ENCODE measurements at places on chromosomes 12 and 14.

DNA sequence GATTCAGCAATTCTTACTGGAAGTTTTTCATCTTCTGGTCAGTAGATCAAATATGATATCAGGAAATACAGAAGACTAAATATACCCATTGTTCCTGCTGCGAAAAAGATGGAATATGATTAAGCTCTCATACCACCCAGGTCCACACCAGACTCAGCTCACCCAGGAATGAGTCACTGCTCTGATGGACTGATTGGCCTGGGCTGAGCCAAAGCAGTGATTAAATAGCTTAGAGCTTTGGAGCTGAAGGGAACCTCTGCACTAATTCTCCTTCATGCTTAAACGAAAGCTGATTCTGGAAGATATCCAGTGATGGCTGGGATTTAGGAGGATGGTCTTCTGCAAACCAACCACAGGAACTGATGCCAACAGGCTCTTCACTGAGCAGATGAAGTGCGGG, 62.0 kb upstream of the SYT1 start:
- no peak for DNase-seq

- no peak for DNase-seq
These were observed 114.6 kb upstream of the PLXNC1 start for GRCh38 chr12:94033784-94034183.

DNA sequence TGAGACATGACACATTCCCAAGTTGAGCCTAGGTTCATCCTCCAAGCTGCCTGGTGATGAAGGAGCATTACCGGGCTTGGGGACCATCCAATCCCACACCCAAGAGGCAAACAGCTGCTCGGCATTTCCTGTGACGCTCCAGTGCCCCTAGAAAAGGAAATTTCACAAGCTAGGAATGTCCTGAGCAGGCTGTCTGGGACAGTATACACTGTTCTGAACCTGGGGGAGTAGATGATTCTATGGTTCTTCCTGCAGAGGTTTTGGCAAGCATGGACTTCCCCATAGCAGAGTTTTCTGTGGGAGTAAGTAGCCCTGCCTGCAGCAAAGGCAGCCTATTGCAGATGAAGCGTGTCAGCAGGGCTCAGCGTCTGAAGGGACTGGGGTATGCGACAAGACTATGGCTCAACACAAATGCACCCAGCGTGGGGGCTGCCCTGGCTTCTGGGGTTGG, 47.4 kb upstream of the SRSF5 start:
- no peak for DNase-seq

- DNase-seq = no peak
These were observed 141.9 kb upstream of the PRKD1 start for GRCh38 chr14:30069536-30069935.

GRCh38 chr14:73359445-73359844, 98.9 kb downstream of the NUMB start:
- no peak for DNase-seq

GRCh38 chr12:51320311-51320694, 3.7 kb downstream of the BIN2 start:
- DNase-seq = no peak

- no peak for DNase-seq
These were observed 46.3 kb downstream of the NTS start for GRCh38 chr12:85920324-85920947.

- DNase-seq = no peak
These were observed 22.6 kb downstream of the PLXNC1 start for GRCh38 chr12:94170690-94171594.

GRCh38 chr12:130977743-130978095, 24.0 kb downstream of the ADGRD1 start:
- no peak for DNase-seq

DNA sequence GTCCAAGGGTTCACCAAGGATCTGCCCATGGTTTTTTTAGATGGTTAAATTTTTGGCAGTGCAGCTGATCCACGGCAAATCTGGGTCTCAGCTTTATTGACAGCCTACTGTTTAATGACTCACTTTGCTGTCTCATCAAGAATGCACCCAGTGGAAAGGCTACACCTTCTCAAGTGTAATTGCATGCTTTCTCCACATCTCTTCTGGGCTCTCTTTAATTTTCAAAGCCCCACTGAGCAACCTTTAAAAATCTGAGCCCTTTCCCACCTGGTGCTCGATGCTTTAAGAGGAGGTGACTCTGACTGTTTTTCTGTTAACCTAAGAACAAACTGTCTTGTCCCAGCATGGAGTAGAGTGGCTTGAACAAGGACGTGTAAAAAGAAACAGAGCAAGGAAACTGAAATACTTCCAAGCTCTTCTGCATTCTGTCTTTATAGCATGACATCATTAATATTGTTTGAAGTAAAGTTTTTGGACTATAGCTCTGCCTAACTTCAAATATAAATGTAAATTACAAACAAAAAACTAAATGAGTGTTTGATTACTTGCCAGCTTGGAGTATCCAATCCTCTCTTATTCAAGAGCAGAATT, 214.2 kb upstream of the KRR1 start:
- no peak for DNase-seq

- no peak for DNase-seq
These were observed 7.6 kb downstream of the NYNRIN start for GRCh38 chr14:24406416-24406815.

DNA sequence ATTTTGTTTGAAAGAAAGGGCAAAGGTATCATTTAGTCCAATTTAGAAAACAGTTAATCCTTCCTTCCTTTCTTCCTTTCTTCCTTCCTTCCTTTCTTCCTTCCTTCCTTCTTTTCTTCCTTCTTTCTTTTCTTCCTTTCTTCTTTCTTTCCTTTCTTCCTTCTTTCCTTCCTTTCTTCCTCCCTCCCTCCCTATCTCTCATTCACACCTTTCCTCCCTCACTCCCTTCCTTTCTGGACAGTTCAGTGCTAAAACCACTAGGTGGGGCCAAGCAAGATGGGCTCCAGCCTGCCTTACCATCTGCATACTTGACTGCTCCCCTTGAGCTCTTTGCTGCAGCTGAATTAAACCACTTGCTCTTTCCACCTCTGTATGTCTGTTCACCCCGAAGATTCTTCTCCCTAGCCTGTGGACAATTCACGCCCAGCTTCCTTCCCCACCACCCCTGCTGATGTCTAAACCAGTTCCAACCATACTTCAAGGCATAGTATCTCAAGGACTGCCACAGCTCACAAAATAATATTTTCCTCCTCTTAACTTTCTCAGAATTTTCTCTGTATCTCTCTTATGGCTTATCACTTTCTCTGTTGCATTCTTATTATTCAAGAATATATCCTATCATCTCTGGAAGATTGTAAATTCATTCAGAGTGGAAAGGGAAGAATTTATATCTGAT, 78.0 kb downstream of the DBX2 start:
- no peak for DNase-seq

DNA sequence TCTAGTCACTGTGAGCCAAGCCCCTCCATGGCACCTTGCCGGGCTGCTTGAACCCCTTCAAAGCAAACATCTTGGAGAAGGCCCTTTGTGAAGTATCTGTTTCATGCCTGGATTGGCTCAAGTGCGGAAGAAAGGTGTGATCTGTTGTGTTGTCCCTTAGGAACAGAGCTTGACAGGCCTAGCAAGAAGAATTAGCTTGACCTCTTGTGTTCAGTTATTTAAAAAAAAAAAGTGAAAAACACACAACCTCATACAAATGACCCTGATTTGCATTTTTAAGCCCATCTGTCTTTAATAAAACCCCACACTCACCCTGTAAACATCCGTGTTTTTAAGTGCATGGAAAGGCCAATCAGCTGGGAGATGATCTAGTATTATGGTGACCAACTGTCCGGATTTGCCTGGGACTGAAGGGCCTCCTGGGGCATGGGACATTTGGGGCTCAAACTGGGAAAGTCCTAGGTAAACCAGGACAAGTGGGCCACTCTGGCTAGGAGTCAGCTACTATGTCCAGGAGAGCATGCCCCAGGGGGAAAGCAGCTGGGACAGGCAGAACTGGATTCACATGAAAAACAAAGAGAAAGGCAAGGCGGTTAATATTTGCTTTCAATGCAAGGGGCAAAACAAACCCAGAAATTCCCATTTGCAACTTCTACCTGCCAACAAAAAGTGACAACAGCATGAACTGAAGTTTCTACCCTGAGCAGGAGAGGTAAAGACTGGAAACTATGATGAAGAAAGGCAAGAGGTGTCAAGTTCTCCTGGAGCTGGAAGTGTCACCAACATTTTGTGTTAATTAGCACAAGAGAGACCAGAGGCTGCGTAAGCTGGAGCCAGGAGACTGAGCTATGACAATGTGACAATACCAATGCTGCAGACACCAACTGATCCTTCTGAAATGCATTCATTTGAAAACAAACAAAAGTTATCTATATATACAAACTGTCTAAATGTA, 78.6 kb downstream of the CLMN start:
- DNase-seq = no peak

- no peak for DNase-seq
These were observed 81.7 kb upstream of the PRB2 start for GRCh38 chr12:11477110-11477509.

DNA sequence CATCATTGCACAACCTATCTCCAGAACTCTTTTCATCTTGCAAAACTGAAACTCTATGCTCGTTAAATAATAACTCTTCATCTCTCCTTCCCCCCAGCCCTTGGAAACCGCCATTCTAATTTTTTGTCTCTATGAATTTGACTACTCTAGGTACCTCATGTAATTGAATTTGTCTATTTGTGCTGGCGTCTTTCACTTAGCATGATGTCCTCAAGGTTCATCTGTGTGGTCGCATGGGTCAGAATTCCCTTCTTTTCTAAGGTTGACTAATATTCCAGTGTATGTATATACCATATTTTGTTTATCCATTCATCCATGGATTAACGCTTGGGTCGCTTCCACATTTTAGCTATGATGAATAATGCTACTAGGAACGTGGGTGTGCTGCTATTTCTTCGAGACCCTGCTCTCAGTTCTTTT, 80.1 kb downstream of the PLXNC1 start:
- DNase-seq = no peak
